ENCODE measurements at places on chromosomes 7 and 10.
A peak's percentile ranks its signal among the peaks of the same experiment; 100 is the strongest.

- no peak for DNase-seq
Measured at GRCh38 chr7:70098905-70099672, 500.8 kb downstream of the AUTS2 start.

DNA sequence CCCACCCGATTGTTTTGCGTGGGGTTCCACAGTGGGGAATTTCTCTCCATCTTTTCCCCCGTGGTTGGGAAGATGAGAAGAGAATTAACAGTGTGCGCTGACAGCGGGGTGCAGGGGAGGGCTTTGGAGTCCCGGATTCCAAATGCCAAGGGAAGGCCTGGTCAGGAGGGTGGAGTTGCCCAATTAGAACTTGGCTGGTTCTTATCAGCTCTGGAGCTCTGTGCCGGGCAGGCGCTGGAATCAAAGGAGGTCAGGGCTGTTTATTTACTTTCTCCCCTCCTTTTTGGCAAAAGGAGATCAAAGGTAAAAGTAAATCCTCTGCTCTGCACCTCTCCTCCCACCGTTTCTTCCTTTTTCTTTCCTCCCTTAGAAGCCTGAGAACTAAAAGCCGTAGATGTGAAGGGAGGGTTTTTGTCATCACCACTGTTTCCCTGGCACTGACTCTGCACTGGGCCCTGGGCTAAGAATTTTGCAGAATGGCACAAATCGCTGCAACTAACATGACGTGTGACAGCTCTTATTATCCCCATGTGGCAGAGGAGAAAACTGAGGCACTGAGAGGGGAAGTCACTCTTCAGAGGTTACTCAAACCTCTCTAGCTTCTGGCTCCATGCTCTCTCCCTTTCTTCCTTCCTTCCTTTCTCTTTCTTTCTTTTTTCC lies 95.2 kb upstream of the ZNF716 start:
- DNase-seq = no peak

- DNase-seq = no peak
Measured at GRCh38 chr10:84562592-84562991, 234.2 kb downstream of the CCSER2 start.

- no peak for DNase-seq
Measured at GRCh38 chr10:93224005-93224779, 150.5 kb downstream of the CYP26A1 start.

- DNase-seq = no peak
Measured at GRCh38 chr10:48670978-48671913, 13.4 kb upstream of the WDFY4 start.

GRCh38 chr7:95693551-95694333 lies 78.6 kb upstream of the DYNC1I1 start:
- DNase-seq = no peak

DNA sequence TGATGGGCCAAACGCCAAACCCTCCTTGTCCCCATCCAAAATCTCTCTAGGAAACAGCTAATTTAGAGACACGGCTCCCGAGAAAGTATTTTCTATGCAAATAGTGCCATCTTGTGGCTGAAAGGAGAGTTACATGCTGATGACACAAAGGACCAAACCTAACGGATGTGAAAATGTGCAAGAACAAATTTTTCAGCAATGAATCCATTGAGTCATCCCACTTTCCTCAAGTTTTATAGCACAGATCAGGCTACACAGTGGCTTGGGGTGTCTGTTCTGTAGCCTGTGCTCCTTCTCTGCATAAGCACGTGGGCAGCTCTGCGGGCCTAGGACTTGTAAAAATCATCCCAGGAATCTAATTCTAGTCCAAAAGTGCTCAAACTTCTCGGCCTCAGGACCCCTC lies 154.8 kb upstream of the PRR15 start:
- DNase-seq = peak; percentile 76

DNA sequence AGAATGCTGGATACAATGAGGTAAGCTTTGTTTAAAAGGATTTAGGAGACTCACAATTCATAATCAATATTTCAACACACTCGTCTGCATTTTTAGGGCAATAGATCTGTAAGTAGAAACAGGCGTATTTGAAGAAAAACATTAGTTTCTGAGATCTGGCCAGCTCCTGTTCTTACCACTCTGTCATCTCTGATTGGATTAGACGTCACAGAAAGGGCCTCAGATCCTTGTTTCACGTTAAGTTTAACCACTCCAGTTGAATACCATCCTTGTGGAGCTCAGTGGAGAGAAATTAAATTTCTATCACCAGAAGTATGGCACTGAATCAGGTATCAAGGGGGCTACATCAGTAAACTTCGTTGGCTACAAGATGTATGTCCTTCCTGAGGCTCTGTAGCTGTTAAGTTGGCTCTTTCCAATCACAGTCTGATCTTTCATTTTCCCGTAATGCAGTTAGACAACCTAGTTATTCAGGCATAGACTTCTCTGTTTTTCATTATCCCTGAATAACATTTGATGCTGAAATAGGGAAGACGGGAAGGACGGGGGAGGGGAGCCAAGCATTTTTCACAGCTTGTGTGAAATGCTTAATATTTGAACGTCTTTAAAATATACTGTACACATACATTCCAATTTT lies 659.2 kb upstream of the GALNT17 start:
- no peak for DNase-seq

DNA sequence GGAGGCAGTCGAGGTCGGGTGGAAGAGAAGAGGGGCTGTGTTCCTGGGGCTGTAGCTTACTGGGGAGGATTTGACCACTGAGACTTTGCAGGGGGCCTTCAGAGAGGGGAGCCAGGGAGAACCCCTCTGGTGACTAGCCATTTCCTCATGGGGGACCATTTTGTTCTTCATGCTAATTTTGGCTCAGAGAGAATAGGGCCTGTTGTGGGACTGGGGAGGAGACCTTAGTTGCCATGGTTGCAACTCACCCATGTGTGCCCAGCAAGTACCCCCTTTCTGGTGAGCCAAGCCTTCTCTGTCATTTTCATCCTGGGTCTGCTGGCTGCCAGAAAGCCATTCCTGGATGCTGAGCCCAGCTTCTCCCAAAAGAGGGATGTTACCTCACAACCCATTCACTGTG lies 120.9 kb downstream of the GRK5 start:
- DNase-seq = no peak

GRCh38 chr10:3397231-3397630 lies 224.6 kb upstream of the PITRM1 start:
- DNase-seq = no peak

- DNase-seq = no peak
Measured at GRCh38 chr10:92553959-92554358, 19.9 kb downstream of the IDE start.

GRCh38 chr7:100675581-100676350 lies 2.2 kb downstream of the GNB2 start:
- peak; percentile 97 for DNase-seq

DNA sequence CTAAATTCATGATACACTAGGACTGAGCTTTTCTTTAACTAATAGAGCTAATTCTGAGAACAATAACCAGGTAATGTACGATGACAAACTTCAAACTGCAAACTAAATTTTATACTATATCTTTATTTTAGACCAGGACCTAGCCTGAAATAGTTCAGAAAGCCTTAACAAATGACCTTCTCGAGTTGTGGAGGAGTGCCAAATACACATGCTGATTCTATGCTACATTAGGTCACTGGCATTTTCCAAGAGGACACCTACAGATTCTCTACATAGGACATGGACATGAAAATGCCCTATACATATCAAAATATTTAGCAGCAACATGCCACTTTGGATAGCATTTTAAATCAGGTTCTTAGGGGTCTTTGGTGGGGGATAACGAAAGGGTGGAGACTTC lies 44.0 kb upstream of the LRRTM3 start:
- no peak for DNase-seq

DNA sequence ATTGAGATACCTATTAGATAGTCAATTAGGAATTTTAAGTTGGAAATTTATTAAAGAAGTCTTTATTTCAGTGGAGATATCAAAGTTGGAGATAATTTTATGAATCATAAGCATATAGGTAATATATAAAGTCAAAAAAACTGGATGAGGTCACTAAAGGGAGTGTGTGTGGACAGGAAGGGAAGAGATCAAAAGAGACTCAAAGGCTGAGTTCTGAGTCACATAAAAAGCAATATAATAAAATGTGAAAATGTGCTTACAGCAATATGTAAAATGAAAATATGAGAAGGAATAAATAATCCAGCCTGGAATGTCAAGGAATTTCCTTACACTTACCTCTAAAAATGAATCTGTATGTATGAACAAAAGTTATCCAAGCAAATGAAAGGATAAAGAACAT lies 583.3 kb upstream of the SORCS1 start:
- no peak for DNase-seq

DNA sequence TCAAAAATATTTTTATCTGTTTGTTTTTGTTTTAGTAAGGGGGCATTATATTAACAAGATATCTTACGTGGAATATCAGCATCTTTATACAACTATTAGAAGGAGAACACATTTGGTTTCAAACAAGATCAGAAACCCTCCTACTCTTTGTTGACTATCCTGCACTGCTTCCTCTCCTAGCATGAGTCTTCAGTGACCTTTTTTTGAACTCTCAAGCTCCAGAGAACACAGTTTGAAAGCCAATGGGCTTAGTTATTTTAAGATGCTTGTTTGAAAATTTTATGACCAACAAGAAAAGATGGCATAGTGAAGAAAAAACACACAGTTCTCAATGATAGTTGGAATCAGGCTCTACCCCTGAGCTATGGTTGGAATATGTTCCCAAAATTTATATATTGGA lies 37.2 kb upstream of the RTKN2 start:
- DNase-seq = no peak

GRCh38 chr10:74957285-74957961 lies 131.0 kb downstream of the KAT6B start:
- DNase-seq = no peak

DNA sequence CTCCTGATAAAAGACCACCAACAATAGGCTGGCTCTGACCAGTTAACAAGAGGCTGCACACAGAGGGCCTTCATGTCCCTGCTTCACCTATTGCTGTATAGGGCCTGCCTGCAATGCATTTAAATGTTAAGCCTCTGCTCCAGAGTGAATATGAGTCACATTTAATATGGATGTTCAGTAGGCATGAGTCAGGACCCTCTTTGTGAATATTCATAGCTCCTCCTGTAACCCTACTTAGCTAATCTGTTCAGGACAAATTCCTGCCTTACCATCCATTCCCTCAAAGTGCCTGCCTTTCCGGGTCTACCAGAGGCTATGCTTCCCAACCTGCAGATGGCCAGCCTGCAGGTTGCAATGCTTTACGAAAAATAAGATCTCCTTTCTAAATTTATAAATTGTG lies 32.5 kb downstream of the ARHGAP22 start:
- DNase-seq = no peak

- DNase-seq = no peak
Measured at GRCh38 chr10:5457741-5458140, 41.6 kb downstream of the CALML5 start.

GRCh38 chr7:44187636-44188416 lies 1.4 kb downstream of the GCK start:
- DNase-seq = no peak

DNA sequence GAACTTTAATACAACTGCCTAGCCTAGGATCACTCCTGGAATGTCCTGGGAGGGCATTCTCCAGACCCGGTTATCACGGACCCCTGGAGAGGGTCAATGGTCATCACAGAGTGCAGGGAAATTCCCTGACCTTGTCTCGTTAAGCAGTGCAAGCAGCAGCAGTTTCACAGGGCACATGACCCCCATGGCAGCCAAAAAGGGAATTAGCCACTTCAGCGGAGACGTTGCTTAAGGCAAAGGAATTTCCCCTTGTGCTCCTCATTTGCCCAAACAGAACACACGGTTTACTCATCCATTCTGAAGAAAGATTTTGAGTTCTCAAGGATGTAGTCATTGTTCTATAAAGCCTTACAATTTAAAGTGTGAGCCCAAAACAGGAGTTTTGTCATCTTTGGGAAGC lies 260.3 kb downstream of the SNX13 start:
- DNase-seq = no peak

DNA sequence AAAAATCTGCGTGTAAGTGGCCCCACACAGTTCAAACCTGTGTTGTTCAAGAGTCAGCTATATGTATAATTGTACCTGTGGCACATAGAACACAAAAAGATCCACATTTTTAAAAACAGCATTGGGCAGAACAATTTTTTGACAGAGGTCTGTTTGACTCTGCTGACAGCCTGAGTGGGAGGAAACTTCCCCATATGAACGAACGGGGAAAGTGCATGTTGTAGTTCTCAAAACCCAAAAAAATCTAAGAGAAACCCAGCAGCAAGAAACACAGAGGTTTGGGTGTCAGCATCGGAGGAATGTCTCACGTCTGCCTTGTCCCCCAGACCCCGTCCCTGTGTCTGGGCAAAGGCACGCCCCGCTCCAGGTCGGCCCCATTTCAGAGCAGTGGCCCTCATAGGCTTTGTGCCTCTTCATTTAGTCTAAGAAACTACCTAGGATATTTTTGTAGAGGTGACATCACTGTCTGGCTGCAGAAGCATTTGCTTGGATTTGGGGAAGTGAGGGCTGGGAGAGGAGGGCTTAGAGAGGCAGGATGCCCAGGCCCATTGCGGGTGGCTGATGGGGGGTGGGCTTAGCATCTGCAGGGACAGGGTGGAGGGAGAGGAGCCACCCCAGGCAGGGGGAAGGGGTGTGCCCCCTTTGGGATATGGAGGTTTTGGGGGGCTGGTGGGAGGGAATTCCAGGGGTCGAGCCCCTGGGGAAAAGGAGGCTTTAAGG lies 11.0 kb downstream of the CUX1 start:
- DNase-seq = no peak

DNA sequence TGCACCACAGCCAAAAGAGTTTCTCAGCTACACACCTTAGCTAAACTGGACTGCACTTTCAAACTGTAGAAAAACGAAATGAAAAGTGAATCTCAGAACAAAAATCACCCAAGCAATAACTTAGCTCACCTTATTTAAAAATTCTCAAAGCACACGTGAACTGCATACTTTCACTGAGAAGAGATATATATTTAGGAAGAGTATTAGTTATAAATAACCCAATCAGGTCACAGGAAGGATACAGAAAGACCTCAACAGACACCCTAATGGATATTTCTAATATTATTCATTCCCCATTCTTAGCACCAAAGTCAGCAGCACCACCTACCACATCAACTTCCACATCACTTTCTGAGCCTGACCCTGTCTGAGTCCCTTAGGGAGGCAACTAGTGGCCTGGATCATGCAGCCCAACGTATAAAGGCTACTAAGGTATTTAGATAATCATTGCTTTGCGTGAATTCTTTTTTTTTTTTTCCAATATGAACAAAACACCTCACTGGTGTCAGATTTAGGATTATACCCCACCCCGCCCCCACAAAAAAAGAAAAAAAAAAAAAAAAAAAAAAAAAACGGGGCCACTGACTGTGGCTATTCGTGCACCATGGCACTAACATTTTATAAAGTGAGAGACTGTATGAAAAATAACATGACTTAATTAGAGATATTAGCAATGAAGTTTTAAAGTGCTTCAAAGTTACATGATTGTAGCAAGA lies 2.6 kb downstream of the ABI1 start:
- DNase-seq = no peak

- no peak for DNase-seq
Measured at GRCh38 chr10:21692916-21693315, 158.9 kb downstream of the MLLT10 start.

- no peak for DNase-seq
Measured at GRCh38 chr7:22108151-22108845, 162.6 kb upstream of the CDCA7L start.

DNA sequence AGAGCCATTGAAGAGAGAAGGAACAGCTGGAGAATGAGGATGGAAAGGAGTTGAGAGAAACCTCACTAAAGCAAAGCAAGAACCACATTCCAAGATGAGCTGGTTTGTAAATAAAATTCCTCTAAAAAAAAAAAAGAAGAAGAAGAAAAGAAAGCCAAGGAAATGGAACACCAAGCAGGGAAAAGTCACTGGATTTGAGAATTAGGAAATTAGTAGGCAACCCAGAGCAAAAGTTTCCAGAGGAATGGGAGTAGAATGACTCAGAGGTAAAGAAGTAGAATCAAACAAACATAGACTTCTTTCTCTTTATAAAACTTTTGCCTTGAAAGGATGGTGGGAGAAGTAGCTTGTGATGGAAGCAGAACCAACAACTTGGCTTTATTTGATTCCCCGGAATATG lies 3.9 kb downstream of the CH25H start:
- no peak for DNase-seq

All from CD4-positive, alpha-beta T cell treated with Interleukin-15 for 4 hours (primary cell).